ENCODE measurements at places on chromosomes 1 and 21. TPM values are rescaled to one million over a fixed set of nuclear protein-coding genes. Genes with fewer than 3 reads are reported as not detected.

Gene IL20
- total RNA-seq: not detected

Gene OR2L2
- not detected for total RNA-seq

GRCh38 chr1:166378805-166379204, 212.0 kb upstream of the FAM78B start:
- no peaks in the 10 kb centered on the region for H3K4me1 ChIP-seq
- H3K36me3 ChIP-seq: no peaks in the 10 kb centered on the region
- no peak overlapping the region for H3K4me3 ChIP-seq
- DNase-seq: no peak

DNA sequence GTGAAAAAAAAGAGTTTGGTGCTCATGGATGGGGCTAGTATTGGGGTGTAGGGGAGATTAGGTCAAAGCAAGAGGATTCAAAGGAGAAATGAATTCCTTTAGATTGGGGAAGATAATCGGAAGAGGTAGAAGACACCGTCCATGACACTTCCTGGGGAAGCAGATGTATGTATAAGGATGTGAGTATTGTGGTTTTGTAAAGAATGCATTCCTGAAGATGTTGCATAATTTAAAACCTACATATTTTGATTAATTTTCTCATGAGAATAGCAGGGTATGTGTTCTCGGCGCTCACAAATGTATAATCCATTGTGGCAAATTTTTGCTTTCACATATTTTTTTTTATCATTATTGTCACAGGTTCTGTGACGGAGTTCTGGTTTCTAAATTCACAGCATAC, 5.5 kb upstream of the LGALS8 start:
- H3K27me3 ChIP-seq: no peaks in the 10 kb centered on the region
- H3K27ac ChIP-seq: no peak overlapping the region
- H3K4me1 ChIP-seq: no peaks in the 10 kb centered on the region
- no peak overlapping the region for H3K4me3 ChIP-seq
- DNase-seq: no peak

DNA sequence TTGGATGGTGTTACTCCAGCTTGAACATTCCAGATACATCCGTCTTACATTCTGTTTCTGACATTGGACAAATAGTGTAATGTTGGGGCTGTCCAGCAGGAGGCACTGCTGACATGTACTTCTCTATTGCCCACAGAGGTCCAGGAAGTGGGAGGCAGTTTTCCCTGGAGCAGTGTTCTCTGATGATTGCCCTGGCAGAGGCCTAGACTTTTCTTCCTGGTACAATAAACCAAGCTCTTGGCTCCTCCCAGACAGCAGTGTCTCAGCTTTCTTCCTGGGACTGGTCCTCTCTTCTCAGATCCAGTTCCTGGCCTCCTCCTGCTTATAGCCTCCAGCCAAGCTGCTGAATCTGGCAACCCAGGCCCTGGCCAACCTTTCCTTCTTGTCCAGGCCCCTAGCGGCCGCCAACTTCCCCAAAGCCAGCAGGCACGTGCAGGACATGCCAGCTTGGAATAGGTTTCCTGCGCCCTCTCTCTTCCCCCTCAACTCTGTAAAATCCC, 14.9 kb upstream of the IFNLR1 start:
- peak; percentile 39 for DNase-seq
- H3K27me3 ChIP-seq: no peaks in the 10 kb centered on the region
- no peaks in the 10 kb centered on the region for H3K4me1 ChIP-seq
- no peak overlapping the region for H3K27ac ChIP-seq

GRCh38 chr1:109864047-109864822, 46.4 kb upstream of the CSF1 start:
- no peak for DNase-seq
- no peak overlapping the region for H3K27ac ChIP-seq
- H3K27me3 ChIP-seq: no peaks in the 10 kb centered on the region
- no peaks in the 10 kb centered on the region for H3K4me1 ChIP-seq

DNA sequence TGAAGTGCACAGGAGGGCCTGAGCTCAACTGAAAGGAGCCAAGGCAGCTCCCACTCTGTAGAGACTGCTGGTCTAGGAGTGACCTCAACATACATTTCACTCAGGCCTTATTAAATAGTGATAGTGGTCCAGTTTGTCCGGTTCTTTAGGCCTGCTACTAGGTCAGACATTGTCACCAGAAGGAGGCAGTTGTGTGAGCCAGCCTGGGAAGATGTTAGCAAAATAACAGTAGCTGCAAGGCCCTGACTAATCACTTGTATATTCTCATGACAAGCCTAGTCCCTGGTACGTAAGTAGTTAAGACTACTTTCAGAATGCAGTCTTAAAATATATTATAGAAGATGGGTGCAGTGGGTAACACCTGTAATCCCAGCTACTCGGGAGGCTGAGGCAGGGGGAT, 264.0 kb upstream of the CAMK1G start:
- no peaks in the 10 kb centered on the region for H3K36me3 ChIP-seq
- DNase-seq: no peak
- H3K27me3 ChIP-seq: no peaks in the 10 kb centered on the region
- H3K27ac ChIP-seq: no peak overlapping the region
- no peaks in the 10 kb centered on the region for H3K4me1 ChIP-seq

Measured in ascending aorta (tissue), 2 donors.